ENCODE measurements at places on chromosomes 4 and X.

GRCh38 chrX:42755815-42756214, 22.1 kb downstream of the PPP1R2C start:
- peak; percentile 81 for DNase-seq

DNA sequence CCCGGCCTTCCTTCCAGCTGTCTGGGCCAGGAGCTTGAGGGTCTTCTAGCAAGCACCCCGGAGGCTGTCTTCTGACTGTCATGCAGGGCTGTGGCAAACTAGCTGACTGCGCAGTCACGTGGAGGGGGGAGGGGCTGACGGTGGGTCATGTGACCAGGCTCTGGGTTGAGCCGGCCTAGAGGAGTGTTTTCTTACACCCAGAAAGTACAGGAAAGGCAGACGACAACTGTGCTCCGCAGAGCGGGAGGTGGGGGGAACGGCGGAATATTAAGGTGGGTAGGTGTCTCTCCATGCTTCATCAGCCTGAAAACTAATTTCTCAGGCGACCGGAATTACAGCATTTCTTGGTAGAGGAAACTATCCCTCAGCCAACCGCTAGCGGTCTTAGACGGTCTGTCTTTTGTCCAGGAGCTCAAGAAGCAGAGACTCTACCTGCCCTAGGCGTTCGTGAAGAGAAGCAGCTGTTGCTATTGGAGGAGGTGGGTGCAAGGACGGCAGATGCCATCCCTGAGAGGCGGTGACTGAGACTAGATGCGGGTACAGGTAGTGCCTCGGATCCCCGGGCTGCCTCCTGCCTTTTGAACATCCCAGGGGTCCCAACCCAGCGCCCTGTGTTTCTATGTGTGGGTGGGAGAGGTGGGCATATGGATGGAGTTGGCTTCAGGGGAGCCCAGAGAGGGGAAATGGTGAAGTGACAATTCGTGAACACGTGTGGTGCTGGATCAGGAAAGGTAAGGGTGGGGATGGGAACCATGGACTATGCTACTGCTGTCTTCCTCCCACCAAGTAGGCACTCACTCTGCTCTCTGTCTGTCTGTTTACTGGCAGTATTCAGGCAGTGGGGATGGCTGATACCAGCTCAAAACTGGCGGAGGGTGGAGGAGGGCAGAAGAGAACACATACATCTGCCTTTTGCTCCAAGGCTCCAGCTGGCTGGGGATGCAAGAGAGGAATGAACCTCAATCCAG, 8.8 kb downstream of the GPRASP1 start:
- DNase-seq, result peak; percentile 59

DNA sequence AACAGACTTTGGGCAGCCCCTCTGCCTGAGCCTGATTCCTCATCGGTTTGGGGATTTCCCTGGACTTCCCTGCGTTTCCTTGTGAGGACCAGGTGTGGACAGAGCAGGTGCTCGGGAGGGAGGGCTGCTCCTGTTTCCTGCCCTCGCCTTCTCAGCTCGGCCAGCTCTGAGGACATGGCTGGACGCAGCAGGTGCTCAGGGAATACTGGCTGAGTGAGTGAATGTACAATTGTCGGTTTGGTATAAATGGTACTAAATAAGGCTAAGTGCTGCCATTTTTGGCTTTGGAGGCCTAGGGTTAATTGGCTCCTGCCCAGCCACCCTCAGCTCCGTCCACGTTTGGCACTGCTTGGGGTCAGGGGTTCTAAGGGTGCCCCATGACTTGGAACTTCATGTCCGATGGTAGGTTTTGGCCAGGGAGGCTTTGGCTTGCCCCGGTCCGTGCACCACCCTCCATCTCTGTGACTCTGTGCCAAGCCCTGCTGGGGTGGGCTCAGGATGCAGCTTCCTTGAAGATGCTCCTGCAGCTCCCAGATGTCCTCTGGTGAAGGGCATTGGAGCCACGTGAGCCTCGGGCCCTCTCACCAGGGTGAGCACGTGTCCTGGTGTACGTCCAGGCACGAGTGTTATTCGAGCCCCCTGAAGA, 45.0 kb upstream of the NKX1-1 start:
- DNase-seq, result no peak

- DNase-seq, result no peak
Observed at GRCh38 chr4:122212880-122213279, 60.7 kb downstream of the BLTP1 start.
